ENCODE measurements at places on chromosomes 4 and X.

GRCh38 chr4:6272863-6273660 is 3.4 kb downstream of the WFS1 start:
- no peak for DNase-seq

GRCh38 chr4:152599095-152599494 is 63.2 kb upstream of the FBXW7 start:
- no peak for DNase-seq

GRCh38 chr4:155943605-155944291 is 9.9 kb downstream of the CTSO start:
- DNase-seq: no peak

GRCh38 chrX:38804682-38805431 is 3.6 kb downstream of the MID1IP1 start:
- DNase-seq: peak; percentile 37

DNA sequence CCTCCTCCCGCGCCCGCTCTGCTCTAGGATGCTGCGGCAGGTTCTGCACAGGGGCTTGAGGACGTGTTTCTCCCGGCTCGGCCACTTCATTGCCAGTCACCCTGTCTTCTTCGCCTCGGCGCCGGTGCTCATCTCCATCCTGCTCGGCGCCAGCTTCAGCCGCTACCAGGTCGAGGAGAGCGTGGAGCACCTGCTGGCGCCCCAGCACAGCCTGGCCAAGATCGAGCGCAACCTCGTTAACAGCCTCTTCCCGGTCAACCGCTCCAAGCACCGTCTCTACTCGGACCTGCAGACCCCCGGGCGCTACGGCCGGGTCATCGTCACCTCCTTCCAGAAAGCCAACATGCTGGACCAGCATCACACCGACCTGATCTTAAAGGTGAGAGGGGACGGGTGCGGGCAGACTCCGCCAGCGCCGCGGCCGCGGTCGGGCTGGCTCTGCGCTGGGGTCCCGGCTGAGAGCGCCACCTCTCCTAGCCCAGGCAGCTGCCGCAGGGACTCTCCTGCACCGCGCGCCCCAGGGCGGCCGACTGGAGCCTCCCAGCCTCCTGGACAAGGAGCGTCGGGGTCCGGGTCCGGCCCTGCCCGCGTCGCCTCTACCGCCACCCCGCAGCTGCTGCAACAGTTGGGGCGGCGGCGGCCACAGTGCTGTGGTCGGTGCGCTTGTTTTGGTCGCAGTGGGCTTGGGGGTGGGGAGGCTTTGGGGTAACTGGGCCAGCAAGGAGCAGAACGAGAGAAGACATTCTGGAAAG is at the start of gene PTCHD1:
TSS of gene PTCHD1 (plus strand) at position 2 of the 752 bp plus-strand sequence. CDS start at position 29, 27 bp downstream.
- DNase-seq: no peak

DNA sequence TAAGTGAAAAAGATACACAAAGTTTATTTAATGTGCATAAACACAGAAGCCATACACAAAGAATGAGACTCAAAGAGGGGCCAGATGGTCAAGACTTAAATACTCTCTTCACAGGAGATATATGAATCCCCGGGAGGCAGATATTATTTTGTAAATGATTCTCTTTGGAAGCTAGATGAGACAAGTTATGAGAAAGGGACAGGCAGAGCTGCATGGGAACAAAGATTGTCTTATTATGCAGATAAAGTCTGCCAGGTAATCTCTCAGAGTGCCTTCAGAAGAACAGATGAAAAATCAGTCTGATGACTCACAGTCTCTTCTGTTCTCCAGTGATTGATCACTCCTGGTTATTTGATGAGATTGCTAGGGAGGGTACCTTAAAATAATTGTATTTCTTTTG is 89.0 kb downstream of the NAF1 start:
- no peak for DNase-seq

GRCh38 chrX:16484338-16484737 is 165.6 kb upstream of the S100G start:
- peak; percentile 41 for DNase-seq

- DNase-seq: no peak
Observed at GRCh38 chr4:90792696-90793095, 665.5 kb downstream of the CCSER1 start.

DNA sequence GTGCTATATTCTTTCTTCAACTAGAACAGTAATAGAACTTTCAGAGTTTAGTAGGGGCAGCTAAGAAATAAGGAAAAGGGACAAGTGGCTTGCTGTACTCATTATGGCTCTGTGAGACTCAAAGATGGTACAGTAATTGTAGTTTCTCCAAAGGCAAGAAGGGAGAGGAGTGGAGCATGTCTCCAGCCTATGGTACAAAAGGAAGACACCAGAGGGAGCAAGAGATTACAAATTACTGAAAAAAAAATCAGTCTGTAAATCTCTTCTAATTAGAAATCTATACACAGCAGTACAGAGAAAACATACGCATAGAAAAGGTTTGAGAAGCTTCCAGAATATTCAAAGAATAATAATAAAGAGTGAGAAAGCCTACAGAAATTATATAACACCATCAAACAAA is 61.4 kb downstream of the KLHL4 start:
- DNase-seq: no peak

DNA sequence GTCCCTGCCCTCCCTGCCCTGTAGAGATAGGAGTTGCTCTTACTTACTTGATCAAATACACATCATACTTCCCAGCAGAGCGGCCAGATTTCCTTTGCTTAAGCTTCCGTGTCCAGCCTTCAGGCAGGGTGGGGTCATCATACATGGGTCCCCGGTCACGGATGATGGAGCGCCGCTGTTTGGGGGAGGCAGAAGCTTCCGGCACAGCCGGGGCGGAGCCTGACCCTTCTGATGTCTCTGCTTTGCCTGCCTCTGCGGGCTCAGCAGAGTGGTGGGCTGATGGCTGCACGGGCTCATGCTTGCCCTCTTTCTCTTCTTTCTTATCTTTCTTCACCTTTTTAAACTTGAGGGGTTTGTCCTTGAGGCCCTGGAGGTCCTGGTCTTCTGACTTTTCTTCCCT is 12.5 kb upstream of the IRAK1 start:
- DNase-seq: no peak

- no peak for DNase-seq
Observed at GRCh38 chr4:89373394-89373793, 65.8 kb upstream of the GPRIN3 start.

- no peak for DNase-seq
Observed at GRCh38 chr4:96730432-96730831, 890.5 kb downstream of the PDHA2 start.

DNA sequence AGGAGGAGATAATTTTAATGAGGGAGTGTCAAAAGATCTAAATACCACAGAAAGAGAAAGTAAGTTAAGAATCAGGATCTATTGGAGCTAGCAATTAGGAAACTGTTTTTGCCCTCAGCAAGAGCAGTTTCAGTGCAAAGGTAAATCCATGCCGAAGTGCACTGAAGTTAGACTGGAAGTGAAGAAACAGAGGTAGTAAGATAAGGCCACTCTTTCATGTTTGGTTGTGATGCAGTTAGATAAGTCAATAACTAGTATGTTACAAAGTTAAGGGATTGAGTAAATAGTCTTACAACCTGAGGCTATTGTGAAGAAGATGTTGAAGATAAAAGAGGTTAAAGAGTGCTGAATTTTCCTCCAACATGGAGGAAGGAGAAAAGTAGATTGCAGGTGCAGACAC is 46.7 kb upstream of the UCP1 start:
- no peak for DNase-seq

- no peak for DNase-seq
Observed at GRCh38 chr4:177740563-177740962, 298.3 kb upstream of the AGA start.
